ENCODE measurements at places on chromosomes 1 and 21.

GRCh38 chr1:46425726-46426125 lies 31.6 kb downstream of the FAAH start:
- no peak for DNase-seq

- DNase-seq: peak; percentile 16
Measured at GRCh38 chr1:193070386-193070753, 11.0 kb downstream of the RO60 start.

- no peak for DNase-seq
Measured at GRCh38 chr1:17544776-17545350, 5.4 kb downstream of the ARHGEF10L start.

DNA sequence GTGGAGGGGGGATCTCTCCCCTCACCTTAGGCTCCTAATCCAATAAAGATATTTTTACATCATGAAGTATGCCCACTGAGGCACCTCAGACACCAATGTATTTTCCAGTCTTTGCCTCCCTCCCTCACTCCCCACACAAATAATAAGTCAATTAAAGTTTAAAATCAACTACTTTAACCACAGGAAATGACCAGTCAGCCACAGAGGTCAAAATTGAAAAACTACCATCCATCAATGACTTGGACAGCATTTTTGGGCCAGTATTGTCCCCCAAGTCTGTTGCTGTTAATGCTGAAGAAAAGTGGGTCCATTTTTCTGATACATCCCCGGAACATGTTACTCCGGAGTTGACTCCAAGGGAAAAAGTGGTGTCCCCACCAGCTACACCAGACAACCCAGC lies 70.6 kb upstream of the DYNLT5 start:
- DNase-seq: no peak
